ENCODE measurements at places on chromosomes 12 and 14.

DNA sequence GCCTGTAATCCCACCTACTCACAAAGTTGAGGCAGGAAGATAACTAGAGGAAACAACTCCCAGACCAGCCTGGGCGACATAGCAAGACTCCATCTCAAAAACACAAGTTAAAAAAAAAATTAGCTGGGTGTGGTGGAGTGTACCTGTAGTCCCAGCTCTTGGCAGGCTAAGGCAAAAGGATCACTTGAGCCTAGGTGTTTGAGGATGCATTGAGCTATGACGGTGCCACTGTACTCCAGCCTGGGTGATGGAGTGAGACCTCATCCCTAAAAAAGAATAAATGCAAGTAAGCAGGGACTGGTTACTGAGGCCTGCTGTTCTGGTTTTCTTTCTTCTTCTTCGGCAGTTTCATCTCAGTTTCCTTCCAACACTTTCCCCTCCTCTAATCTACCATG is 7.4 kb downstream of the PTPN21 start:
- DNase-seq, result no peak

GRCh38 chr14:24036169-24036962 is 15.4 kb upstream of the CARMIL3 start:
- DNase-seq, result no peak

- no peak for DNase-seq
These were observed 717 bp downstream of the VASH1 start for GRCh38 chr14:76761960-76762410.

- DNase-seq, result no peak
These were observed 27.8 kb upstream of the NEDD1 start for GRCh38 chr12:96879301-96879700.

DNA sequence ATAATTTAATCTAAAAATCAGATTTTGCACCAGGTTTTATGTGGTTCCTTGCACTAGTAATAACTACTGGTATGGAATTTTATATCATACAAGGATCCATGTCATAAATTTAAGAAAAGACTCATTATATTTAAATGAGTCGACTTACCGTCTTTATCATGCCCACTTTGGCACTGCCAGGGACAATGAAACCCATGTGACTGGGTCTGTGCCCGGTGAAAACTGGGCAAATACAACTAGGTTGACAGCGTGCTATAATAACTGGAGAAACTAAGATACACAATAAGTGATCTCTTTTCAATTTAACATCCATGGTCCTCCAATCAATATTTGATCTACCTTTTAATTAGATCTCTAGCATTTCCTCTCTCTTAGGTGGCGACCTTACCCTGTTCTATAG is 64.5 kb downstream of the ACADS start:
- no peak for DNase-seq
